ENCODE measurements at places on chromosomes 11 and 22.

DNA sequence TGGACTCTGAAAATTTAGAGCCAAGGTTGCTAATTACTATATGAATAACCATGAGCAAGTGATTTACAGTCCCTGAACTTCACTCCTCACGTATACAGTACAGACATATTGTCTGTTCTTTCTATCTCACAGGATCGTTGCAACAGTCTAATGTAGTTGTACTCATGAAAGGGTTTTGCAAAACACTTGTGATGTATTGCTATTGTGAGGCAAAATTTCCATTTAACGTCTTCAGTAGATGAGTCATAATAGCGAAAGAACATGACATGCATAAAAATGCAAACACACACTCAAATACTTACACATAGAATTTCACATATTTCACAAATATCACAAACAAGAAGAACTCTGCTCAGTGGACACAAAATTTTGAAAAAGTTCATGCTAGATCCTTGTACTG, 134.6 kb upstream of the TRPC6 start:
- no peak for DNase-seq

GRCh38 chr11:117876341-117877119, at the start of gene FXYD6:
FXYD6 (minus strand) TSS chr11:117876658; CDS start chr11:117842776, 33,882 bp downstream.
- DNase-seq: no peak

DNA sequence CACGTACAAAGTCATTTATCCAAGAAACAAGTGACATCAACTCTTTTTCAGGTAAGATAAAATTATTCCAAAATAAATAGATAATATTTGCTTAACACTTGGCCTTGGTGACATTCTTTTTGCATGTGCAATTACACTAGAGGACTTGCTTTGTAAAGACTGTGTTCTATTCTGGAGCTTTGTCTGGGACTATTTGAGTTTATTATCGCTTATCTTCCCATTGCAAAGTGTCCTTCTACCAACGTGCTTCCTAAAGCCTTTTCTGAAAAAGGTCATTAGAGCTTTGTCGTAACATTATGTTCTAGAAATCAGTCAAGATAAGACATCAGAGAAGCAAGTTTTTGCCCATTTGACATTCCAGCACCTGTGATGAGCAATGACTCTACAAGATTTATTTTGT, 78.3 kb upstream of the MYO18B start:
- DNase-seq: no peak

DNA sequence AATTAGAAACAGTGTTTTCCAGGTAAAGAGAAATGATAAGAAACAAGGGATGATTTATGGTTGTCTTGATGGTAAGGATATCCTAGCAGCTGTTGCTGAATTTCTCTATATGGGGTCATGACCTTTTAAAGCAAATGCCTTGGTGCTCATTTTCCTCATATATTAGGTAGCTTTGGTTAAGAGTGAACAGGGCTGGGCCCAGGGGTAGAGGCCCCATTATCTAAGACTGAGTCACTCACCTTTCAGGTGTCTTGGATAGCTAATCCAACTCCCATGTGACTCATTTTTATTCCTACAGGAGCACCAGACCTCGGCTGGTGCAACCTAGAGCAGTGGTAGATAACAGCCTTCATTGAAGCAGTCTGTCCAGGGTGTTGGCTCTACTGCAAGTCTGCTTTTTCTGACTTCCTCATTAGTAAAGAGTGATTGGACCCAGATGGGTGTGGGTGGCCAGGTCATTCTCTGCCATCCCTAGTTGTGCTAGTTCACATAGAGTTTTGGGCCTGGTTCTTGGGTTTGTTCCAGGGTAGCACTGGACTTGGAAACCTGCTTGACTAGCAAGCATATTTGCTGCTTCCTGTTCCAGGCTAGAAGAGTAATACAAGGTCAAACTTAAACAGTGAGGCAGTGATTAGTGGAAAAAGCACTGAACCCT, 37.4 kb downstream of the CTNND1 start:
- DNase-seq: no peak

- no peak for DNase-seq
Measured at GRCh38 chr11:8527939-8528338, 66.1 kb downstream of the STK33 start.

GRCh38 chr11:35012467-35013191, 96.2 kb downstream of the PDHX start:
- no peak for DNase-seq

DNA sequence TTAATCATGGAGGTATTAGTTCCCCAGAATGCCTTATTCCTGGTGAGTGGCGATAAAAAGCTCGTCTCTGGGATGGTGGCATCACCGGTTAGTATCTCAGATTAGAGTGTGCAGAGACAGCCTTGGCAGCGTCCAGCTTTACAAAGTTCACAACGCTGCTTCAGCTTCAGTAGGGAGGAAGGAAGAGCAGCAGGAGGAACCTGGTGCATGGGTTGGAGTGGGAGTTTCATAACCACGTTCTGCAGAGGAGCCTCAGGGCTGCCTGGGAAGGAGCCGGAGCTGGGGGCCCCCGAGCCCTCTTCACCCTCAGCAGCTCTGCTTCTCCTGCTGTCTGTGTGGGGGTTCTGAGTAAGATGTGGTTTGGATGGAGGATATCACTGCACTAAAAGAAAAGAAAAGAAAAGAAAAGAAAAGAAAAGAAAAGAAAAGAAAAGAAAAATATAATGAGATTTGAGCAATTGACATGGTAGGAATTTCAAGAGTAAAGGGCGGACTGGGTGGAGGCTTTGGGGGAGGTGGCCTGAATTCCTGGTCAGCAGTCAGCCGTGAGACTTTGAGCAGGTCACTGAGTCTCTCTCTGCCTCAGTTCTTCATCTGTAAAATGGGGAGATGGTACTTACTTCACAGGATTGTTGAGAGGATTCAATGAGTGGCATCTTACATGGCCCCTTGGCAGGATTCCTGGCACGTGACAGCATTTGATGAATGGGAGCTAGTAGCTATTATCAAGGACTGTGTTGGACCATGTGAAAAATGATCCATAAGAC, 6.5 kb downstream of the ASPHD2 start:
- no peak for DNase-seq

DNA sequence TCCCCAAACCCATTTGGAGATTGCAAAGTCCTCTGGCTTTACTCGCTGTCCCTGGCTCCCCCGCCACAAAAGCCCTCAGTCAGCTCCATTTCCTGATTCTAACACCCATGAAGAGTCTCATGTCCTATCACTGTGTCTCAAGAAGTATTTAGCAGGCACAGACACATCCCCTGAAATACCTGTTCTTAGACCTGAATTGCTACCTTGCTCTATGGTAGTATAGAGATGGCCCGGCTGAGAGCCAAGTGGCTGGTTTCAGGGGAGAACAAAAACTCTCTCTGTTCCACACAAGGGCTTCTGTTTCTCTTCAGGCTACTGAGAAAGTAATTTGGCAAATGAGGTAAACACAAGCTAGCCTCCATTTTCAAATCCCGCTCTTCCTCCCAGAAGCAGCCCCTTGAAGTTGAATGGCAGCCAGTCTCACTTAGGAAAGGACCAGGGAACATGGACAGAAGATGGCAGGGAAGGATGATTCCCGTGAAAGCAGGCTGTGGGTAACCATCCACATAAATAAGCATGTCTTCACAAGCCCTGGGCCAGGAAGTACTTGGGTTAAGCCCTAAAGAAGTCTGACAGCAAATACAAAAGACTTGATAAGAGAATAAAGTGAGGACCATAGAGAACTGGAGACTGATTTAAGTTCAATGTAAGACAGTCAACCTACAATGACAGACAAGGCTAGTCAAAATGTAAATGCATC, 137.8 kb downstream of the C11orf58 start:
- DNase-seq: no peak
